ENCODE measurements at places on chromosomes 3 and 15.
A peak's percentile ranks its signal among the peaks of the same experiment; 100 is the strongest.

DNA sequence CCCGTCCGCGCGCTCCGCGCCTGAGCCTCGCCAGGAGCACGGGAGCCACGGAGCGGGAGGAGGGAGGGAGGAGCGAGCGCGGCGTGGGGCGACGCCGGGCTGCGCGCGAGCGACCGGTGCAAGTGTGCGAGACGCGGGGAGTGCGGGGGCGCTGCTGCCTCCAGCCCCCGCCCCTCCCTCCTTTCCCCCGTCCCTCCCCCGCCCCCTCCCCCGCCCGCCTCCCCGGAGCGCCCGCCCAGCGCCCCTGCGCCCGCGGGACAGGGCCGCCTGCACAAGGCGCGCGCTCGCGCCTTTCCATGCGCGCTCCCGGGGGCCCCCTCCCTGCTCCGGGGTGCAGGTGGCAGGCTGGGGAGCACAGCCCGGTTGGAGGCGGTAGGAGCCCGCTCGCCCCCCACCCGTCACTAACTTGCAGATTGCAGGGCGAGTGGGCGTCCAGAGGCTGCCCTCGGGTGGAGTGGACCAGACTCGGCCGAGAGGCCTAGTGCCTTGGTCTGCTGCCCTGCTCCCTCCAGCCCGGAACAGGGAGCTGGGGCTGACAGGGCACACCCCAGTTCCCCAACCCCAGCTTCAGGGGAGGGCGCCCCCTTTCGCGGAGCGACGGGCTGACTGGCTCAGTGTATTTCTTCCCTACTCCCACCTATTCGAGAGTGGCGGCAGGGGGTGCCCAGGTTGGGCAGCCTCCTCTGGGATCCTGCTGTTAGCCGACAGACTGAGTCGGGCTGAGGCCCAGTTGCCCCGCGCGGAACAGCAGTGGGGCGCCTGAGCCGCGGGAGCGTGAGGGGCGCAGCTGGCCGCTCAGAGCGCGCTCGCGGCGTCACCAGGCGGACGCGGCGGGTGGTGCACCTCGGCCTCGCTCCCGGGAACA, at the start of gene WNT7A:
Gene WNT7A, minus strand, starts transcription at position 126 of the 865 bp plus-strand sequence. CDS start 255 bp downstream, outside the sequence.
- peak; percentile 31 for ATAC-seq

GRCh38 chr3:54714035-54714434, 213.8 kb downstream of the LRTM1 start:
- ATAC-seq: no peak

DNA sequence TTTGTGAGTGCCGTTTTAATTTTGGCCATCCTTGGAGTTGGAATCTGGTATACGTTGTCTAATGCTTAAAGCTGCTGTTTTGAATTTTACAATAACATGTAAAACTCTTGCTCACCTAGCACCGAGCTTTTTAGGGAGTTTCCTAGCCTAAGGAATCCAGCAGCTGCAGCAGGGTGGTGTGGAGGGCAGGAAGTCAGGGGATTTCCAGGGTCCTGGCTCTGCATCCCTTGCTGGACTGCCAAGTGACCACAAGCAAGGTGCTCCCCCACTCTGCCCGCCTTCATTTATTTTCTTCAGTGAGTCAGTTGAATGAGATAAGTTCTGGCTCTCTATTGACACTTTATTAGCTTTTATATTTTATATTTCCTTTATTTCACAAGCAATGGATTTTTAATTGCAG, 113.7 kb downstream of the ATG7 start:
- ATAC-seq: no peak

- ATAC-seq: no peak
Measured at GRCh38 chr15:64808785-64809453, 16.5 kb downstream of the PIF1 start.

DNA sequence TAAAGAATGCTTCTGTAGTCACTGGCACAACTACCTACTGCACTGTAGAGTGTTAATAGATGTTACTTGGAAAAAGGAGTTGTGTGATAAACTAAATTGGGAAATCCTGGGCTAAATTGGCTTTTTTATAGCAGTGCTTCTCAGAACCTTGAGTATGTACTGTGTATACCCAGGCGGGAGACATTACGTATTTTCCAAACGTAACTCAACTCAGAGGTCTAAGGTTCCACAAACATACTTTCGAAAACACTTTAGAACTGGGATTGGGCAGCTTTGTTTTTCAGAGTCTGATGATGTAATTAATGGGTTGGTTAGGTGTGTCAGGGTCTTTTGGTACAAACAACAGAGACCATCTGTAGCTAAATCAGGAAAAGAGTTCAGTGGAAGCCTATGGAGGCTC, 53.5 kb upstream of the CHST2 start:
- no peak for ATAC-seq

- no peak for ATAC-seq
Measured at GRCh38 chr3:170475092-170475685, 56.5 kb downstream of the CLDN11 start.

DNA sequence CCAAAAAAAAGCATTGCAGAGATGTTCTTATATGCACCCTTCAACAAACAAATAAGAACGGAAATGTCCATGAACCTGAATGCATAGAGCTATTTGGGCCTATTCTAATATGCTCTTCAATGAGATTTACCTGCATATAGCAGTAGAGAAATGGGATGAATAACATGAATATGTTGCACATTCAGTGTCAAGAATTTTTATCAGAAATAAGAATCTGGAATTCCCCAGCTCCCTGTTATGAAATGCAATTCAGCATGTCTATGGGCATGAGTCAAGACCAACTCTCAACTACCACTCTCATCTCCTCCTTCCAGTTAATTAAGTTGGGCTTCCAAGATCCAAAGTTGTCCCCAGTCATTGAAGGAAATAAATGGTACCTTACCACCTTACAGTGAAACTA, 133.7 kb upstream of the ALCAM start:
- ATAC-seq: no peak

DNA sequence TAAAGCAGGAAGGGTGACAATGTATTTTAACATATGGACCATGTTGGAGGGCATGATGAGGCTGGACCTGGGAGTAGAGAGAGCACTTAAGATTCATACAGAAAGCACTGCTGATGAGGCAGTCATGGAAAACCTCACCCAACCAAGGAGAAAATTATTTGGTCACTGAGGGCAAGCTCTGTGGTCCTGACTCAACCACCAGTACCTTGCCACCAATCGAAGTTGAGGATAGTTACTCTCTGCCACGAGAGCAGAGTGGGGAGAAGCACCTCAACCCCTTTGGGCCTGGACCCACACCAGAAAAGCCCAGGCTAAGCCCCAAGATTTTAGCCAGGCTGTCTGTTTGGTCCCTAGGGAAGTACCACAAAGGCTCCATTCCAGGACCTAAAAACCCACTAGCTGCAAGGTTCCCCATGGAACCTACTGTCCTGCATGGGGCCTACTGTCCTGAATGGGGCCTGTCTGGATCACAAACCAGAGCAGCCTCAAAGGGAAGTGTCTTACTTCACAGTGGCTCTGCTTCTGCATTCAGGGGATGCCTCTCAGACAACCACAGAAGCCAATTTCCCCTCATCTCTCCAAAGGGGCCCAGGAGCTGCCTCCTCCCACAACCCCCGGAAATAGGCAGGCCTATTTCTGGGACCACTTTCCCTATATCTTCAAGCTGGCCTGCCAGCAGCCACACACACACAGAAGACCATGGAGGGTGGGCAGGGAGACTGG, 4.2 kb downstream of the CCDC71 start:
- ATAC-seq: no peak

DNA sequence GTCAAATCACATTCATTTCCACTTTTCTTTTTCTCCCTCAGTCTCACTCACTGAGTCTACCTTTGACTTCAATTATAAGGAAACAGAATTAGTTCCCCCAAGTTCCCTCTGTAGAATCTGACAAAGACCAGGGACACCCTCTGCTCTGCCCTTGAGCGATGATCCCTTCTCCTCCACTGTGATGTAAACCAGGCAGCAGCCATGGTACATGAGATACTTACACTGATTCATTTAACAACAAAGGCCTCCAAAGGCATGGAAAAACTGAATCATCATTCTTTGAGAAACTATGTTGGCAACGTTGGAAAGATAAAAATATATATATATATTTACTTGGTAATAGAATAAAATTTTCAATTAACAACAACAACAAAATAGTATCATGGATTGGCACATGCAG, 84.1 kb downstream of the P3H2 start:
- ATAC-seq: no peak
